H1 (cell line): ENCODE measurements at places on chromosomes 3 and 15.

GRCh38 chr3:101009386-101009785 is 16.2 kb upstream of the ABI3BP start:
- no peak overlapping the region for H3K4me3 ChIP-seq
- DNase-seq = no peak
- H3K27ac ChIP-seq = no peak overlapping the region
- H3K4me1 ChIP-seq = no peaks in the 10 kb centered on the region
- no peaks in the 10 kb centered on the region for H3K36me3 ChIP-seq
- no peaks in the 10 kb centered on the region for H3K27me3 ChIP-seq

- H3K27ac ChIP-seq = peak within 1 kb of the TSS; percentile 35; the same call in 1 of the 2 replicates
- peaks cover 77% of the 10 kb centered on the region for H3K27me3 ChIP-seq
- H3K36me3 ChIP-seq = no peaks in the 10 kb centered on the region
- H3K4me1 ChIP-seq = peaks cover 13% of the 10 kb centered on the region
Measured at GRCh38 chr15:63504247-63504978, at the start of gene USP3. TSS of gene USP3 (plus strand) at chr15:63504593. CDS start at chr15:63504740, 147 bp downstream.

- no peak overlapping the region for H3K27ac ChIP-seq
- H3K4me3 ChIP-seq = no peak overlapping the region
- no peaks in the 10 kb centered on the region for H3K4me1 ChIP-seq
- DNase-seq = no peak
- H3K27me3 ChIP-seq = no peaks in the 10 kb centered on the region
Measured at GRCh38 chr15:57185507-57186074, 190.7 kb upstream of the CGNL1 start.

DNA sequence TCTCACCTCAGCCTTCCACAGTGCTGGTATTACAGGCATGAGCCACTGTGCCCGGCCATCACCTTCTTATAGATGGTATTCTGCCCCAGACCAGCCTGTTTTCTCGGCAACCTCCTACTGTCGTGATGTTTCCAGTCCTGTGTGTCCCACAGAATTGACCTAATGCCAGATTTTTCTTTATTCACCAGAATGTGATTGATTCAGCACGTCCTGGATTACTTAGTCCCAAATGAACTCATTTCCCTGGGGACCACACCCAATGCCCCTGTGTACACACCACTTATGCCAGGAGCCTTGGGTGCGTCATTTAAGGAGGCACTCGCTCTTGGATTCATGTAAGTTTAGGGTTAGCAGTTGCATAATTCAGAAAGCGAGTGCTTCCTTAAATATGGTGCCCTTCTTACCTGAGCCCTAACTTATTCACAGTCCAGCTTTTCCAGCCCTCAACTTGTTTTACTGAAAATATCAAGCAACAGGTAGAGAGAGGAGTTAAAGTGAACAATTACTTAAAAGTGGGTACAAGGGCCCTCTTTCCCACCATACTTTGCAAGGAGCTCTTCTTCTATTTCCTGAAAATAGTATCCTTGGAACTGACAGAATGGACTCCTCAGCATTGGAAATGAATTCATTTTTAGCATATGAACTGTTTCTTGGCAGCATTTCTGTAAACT is 64.6 kb upstream of the UBE2E1 start:
- peaks cover 9% of the 10 kb centered on the region for H3K4me1 ChIP-seq
- H3K27me3 ChIP-seq = peaks cover 40% of the 10 kb centered on the region
- H3K36me3 ChIP-seq = no peaks in the 10 kb centered on the region
- no peak overlapping the region for H3K4me3 ChIP-seq
- H3K27ac ChIP-seq = no peak overlapping the region
- DNase-seq = no peak

DNA sequence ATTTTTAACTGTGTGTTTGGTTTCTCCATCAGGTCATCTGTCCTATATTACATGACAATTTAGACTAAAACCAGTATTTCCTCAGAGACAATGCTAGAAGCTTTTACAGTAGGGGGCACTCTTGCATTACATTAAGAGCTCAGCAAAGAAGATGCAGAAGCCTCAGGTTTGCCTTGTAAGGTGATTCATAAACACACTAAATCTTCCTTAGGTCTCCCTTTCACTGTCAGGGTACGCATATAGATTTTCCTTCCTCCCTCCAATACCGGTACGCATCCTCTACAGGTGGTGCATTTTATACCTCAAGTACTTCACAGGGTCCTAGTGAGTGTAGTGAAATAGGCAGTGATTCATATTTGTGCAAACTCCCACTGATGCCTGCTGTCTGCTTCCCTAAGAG is 46.5 kb downstream of the CD86 start:
- no peaks in the 10 kb centered on the region for H3K4me1 ChIP-seq
- no peak for DNase-seq
- no peaks in the 10 kb centered on the region for H3K36me3 ChIP-seq
- no peak overlapping the region for H3K27ac ChIP-seq
- no peaks in the 10 kb centered on the region for H3K27me3 ChIP-seq

GRCh38 chr3:16336825-16337224 is 71.8 kb downstream of the OXNAD1 start:
- no peaks in the 10 kb centered on the region for H3K4me1 ChIP-seq
- H3K36me3 ChIP-seq = no peaks in the 10 kb centered on the region
- no peak overlapping the region for H3K27ac ChIP-seq
- no peak overlapping the region for H3K4me3 ChIP-seq

GRCh38 chr3:16392717-16393116 is 120.8 kb downstream of the RFTN1 start:
- H3K27me3 ChIP-seq = no peaks in the 10 kb centered on the region
- no peak overlapping the region for H3K4me3 ChIP-seq
- H3K4me1 ChIP-seq = no peaks in the 10 kb centered on the region
- no peak overlapping the region for H3K27ac ChIP-seq
- DNase-seq = no peak

- H3K36me3 ChIP-seq = no peaks in the 10 kb centered on the region
- no peak for DNase-seq
- no peaks in the 10 kb centered on the region; the same call in 1 of the 2 replicates for H3K4me1 ChIP-seq
Measured at GRCh38 chr15:75238150-75238549, 20.0 kb upstream of the GOLGA6C start.

GRCh38 chr15:69797051-69797595 is 300.6 kb downstream of the TLE3 start:
- H3K36me3 ChIP-seq = no peaks in the 10 kb centered on the region
- H3K4me1 ChIP-seq = no peaks in the 10 kb centered on the region
- no peak overlapping the region for H3K4me3 ChIP-seq
- DNase-seq = no peak

DNA sequence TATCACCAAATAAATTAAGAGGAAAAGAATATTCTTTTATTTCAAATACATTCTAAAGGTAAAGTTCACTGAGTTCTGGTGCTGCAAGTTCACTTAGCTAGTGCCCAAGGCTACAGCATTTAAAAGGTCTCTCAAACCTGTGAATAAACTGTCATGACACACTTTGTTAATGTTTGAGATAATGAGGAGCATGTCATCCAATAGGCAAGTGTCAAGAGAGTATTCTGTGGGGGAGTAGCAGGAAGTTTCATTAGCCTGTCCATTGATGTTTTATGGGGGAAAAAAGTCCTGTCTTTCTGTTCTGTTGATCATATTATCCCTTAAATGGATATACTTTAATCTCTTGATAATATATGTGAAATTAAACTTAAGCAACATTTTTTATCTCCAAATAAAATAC is 4.0 kb downstream of the SPESP1 start:
- no peaks in the 10 kb centered on the region for H3K36me3 ChIP-seq
- no peak overlapping the region for H3K4me3 ChIP-seq
- H3K27ac ChIP-seq = no peak overlapping the region
- no peaks in the 10 kb centered on the region for H3K4me1 ChIP-seq
- H3K27me3 ChIP-seq = no peaks in the 10 kb centered on the region
- DNase-seq = no peak

DNA sequence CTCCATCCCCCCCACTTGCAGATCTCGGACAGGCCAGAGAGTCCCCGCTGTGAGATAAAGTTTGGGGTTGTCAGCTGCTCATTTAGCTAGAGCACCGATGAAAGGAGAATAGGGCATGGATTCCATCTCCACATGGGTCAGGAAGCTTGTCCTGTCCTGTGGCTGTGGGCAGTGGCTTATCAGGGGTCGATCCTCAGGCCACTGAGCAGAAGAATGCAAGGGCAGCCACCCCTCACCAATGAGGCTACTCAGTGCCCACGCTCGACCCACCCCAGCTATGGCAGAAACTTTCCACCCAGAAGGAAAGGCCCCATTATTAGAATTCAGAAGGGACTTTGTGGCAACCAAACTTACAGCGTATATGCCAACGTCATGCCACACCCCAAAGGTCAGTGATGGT is 43.3 kb downstream of the CPN2 start:
- H3K27me3 ChIP-seq = peaks cover 2% of the 10 kb centered on the region; the same call in 1 of the 2 replicates
- DNase-seq = no peak
- H3K4me3 ChIP-seq = no peak overlapping the region
- H3K4me1 ChIP-seq = peaks cover 4% of the 10 kb centered on the region
- no peaks in the 10 kb centered on the region for H3K36me3 ChIP-seq
- no peak overlapping the region for H3K27ac ChIP-seq

GRCh38 chr15:76711351-76711827 is 193.8 kb downstream of the SCAPER start:
- no peak for DNase-seq
- H3K27ac ChIP-seq = no peak overlapping the region
- H3K27me3 ChIP-seq = no peaks in the 10 kb centered on the region
- H3K36me3 ChIP-seq = no peaks in the 10 kb centered on the region
- H3K4me3 ChIP-seq = no peak overlapping the region

DNA sequence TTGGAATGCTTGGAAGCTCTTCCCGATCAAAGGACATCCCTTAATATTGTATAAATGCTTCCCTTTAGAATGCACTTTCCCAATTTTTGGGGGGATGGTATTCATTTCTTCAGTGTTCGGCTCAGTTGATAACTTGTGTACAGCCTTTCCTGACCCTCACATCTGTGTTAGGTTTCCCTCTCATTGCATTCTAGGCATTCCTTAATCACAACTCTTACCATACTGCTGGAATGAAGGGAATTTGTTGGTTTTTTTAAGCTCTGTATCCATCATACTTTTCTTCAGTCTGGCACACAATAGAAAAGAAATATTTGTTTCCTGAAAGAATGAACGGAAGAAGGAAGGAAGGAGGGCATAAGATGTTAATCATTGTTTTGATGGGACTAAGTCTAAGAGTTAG is 119.5 kb downstream of the CHST2 start:
- H3K4me1 ChIP-seq = no peaks in the 10 kb centered on the region
- H3K36me3 ChIP-seq = no peaks in the 10 kb centered on the region
- no peak overlapping the region for H3K4me3 ChIP-seq
- no peaks in the 10 kb centered on the region for H3K27me3 ChIP-seq
- DNase-seq = no peak

DNA sequence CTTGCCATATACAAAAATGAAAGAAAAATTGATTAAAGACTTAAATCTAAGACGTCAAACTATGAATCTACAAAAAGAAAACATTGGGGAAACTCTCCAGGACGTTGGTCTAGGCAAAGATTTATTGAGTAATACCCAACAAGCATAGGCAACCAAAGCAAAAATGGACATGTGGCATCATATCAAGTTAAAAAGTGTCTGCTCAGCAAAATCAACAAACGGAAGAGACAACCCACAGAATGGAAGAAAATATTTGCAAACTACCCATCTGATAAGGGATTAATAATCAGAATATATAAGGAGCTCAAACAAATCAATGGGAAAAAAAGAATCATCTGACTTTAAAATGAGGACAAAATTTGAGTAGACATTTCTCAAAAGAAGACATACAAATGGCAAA is 160.9 kb downstream of the DCLK3 start:
- no peaks in the 10 kb centered on the region for H3K4me1 ChIP-seq
- no peak overlapping the region for H3K4me3 ChIP-seq
- H3K27me3 ChIP-seq = no peaks in the 10 kb centered on the region
- no peak for DNase-seq

DNA sequence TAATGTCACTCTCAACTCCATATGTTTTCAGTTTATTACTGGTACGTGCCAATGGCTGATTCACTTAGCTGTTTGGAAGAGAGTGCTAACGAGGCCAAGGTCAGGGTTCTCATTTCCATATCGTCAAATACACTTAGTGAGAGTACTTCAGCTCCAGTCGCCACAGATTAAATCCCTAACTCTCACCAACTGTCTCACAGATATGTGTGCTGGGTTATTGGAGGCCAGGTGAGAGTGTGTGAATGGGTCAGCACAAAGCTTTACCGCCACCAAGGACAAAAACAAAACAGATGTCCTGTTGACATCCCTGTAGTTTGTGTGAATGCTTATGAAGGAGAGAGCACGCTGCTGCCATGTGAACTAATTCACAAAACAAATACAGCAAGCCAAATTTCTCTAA is 133.5 kb upstream of the TBL1XR1 start:
- no peaks in the 10 kb centered on the region for H3K27me3 ChIP-seq
- no peaks in the 10 kb centered on the region for H3K4me1 ChIP-seq
- no peak overlapping the region for H3K27ac ChIP-seq

DNA sequence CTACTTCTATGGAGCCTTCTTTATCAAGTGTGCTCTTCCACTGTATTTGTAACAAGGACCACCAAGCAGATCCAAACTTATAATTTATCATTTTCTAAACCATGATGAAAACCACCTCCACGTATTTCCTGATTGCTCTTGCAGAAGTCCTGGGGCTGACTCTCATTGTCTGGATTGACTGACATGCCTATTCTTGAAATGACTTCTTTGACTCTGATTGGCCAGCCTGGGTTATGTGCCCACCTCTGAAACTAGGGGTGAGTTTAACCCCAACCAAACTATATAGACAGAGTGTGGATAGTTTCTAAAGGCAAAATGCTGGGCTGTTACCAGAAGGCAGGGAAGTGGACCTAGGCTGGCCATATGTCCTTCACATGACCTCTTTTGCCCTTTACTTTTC is 12.7 kb downstream of the TMPRSS7 start:
- H3K27me3 ChIP-seq = no peaks in the 10 kb centered on the region
- no peak overlapping the region for H3K27ac ChIP-seq
- no peak for DNase-seq
- H3K4me1 ChIP-seq = no peaks in the 10 kb centered on the region
- H3K4me3 ChIP-seq = no peak overlapping the region
- no peaks in the 10 kb centered on the region for H3K36me3 ChIP-seq

DNA sequence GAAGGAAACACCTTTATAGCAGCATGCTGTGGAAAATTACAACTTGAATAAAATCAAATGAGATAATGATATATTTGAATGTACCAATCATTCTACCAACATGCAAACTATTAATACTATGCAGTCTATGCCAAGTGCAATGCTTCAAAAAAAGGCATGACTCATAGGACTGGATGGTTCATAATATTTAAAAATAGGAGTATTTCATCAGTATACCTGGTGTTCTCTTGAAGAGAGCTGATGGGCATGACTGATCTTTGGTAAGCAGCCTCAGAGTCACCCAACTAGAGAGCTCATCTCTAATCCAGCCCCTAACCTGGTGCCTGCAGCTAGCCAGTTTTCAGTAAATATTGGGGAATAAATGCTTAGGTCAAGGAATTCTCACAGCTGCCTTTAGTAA is 434.7 kb upstream of the ARRDC4 start:
- no peak for DNase-seq
- no peak overlapping the region for H3K27ac ChIP-seq
- no peak overlapping the region for H3K4me3 ChIP-seq
- H3K27me3 ChIP-seq = no peaks in the 10 kb centered on the region
- H3K36me3 ChIP-seq = no peaks in the 10 kb centered on the region

DNA sequence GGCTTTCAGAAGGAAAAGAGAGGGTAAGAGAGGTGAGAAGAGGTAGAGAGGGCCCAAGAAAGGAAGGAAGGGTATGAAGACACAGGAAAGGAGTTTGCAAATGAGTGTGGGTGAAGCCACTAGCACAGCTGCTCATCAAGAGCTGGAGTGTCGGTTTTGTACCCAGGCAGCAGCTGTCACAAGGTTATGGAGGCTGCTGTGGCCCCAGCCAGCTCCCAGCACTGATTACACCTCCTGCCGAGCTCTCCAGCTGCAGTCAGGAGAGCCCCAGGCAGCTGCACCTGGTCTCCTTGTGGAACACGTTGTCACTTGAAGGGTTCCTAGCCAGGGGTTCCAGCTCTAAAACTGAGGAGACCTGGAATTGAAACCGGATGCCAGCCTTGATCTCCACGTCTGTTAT is 60.4 kb upstream of the CHD2 start:
- H3K36me3 ChIP-seq = no peaks in the 10 kb centered on the region
- H3K4me3 ChIP-seq = no peak overlapping the region
- H3K4me1 ChIP-seq = peaks cover 5% of the 10 kb centered on the region; the same call in 1 of the 2 replicates
- no peak overlapping the region for H3K27ac ChIP-seq
- no peaks in the 10 kb centered on the region for H3K27me3 ChIP-seq
